ENCODE measurements at places on chromosomes 7 and 10. TPM values are rescaled to one million over a fixed set of nuclear protein-coding genes. Genes with fewer than 3 reads are reported as not detected.

GPR158 gene
- not detected for total RNA-seq

GJD4 gene
- total RNA-seq: not detected

IDI2 gene
- total RNA-seq: not detected

WDR86 gene
- total RNA-seq: 4.6 TPM

GOLGA7B gene
- 4.6 TPM for total RNA-seq

IL2RA gene
- 3.7 TPM for total RNA-seq

LRRD1 gene
- total RNA-seq: not detected

OPN1SW gene
- total RNA-seq: not detected

AZGP1 gene
- total RNA-seq: not detected

C7orf33 gene
- not detected for total RNA-seq

FFAR4 gene
- total RNA-seq: not detected

PKD2L1 gene
- not detected for total RNA-seq

AGAP6 gene
- 25.8 TPM for total RNA-seq

ZNRF2 gene
- 35.0 TPM for total RNA-seq

DLX6 gene
- total RNA-seq: not detected

DNA sequence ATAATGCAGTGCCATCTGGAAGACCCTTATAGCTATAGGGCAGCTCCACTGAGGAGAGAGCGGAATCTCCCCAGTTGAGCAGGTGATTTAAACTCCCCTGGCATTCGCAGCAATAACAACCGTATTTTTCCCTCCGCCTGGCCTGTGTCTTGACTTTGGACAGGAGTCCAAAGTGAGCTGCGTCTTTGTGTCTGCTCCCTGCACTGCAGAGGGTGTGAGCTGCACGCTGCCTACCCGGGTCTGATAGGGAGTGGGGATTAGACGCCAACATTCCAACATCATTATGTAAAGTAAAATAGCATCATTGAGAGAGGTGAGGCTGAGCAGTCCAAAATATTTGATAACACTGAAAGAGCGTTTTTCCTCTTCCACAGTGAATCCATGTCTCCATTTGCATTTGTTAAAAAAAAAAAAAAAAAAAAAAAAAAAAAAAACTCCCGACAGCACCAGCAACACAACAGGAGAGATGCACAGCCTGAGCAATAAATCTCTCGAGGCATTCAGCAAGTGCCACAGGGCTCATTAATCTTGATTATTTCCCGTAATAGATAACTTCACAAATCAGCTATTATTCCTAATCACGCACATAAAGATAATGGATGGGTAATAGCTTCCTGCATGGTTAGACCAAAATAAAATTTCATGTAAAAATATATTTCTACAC, 68.6 kb downstream of the CELF2 start:
- H3K4me3 ChIP-seq: no peak overlapping the region
- no peak for DNase-seq
- H3K4me1 ChIP-seq: no peaks in the 10 kb centered on the region
- H3K27me3 ChIP-seq: no peaks in the 10 kb centered on the region

DNA sequence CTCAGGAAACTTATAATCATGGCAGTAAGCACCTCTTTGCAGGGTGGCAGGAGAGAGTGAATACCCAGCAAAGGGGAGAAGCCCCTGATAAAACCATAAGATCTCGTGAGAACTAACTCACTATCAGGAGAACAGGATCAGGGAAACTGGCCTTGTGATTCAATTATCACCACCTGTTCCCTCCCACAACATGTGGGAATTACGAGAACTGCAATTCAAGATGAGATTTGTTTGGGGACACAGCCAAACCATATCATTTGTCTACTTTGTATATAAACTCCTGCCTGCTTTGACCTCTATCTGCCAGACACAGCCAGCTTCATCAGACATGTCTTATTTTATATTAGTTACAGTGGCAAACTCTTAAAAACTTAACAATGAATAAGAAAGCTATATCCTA, 50.4 kb downstream of the ARMC3 start:
- H3K4me1 ChIP-seq: no peaks in the 10 kb centered on the region
- DNase-seq: no peak
- H3K27ac ChIP-seq: no peak overlapping the region
- no peaks in the 10 kb centered on the region for H3K36me3 ChIP-seq
- no peaks in the 10 kb centered on the region for H3K27me3 ChIP-seq

GRCh38 chr10:71860243-71861029, 9.4 kb upstream of the PSAP start:
- DNase-seq: no peak
- H3K4me1 ChIP-seq: peaks cover 15% of the 10 kb centered on the region
- no peak overlapping the region for H3K4me3 ChIP-seq
- H3K27me3 ChIP-seq: no peaks in the 10 kb centered on the region

GRCh38 chr7:41039981-41040380, 662.9 kb downstream of the INHBA start:
- no peaks in the 10 kb centered on the region for H3K36me3 ChIP-seq
- no peak for DNase-seq
- no peaks in the 10 kb centered on the region for H3K4me1 ChIP-seq

GRCh38 chr10:126397640-126398382, 9.5 kb upstream of the ADAM12 start:
- DNase-seq: no peak
- H3K4me1 ChIP-seq: no peaks in the 10 kb centered on the region
- H3K27ac ChIP-seq: no peak overlapping the region
- no peak overlapping the region for H3K4me3 ChIP-seq

GRCh38 chr7:30169579-30169978, 34.8 kb downstream of the MTURN start:
- H3K27ac ChIP-seq: no peak overlapping the region
- no peak for DNase-seq
- no peaks in the 10 kb centered on the region for H3K27me3 ChIP-seq
- H3K4me1 ChIP-seq: no peaks in the 10 kb centered on the region
- no peak overlapping the region for H3K4me3 ChIP-seq

DNA sequence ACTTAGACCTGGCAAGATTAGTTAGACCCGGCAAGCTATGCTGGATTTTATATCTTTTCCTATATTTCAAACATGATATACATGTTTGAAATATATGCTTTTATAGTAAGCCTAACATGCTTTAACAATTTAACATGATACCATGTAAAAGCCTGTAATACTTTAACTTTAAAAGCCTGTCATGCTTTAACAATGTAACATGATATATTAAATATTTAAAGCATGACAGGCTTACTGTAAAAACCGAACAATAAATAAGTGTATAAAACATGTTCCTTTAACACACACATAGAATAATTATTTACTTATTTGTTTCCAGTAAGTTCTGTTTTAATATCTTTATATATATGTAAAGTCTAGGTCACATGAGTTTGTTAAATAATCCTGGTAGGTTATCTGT, 65.4 kb downstream of the SLC25A40 start:
- no peak for DNase-seq
- H3K4me3 ChIP-seq: no peak overlapping the region
- no peaks in the 10 kb centered on the region for H3K36me3 ChIP-seq
- H3K27ac ChIP-seq: no peak overlapping the region

GRCh38 chr7:139725077-139725476, 52.7 kb downstream of the HIPK2 start:
- no peak overlapping the region for H3K4me3 ChIP-seq
- H3K4me1 ChIP-seq: peaks cover 26% of the 10 kb centered on the region
- no peaks in the 10 kb centered on the region for H3K27me3 ChIP-seq
- peak overlapping the region; percentile 52 for H3K27ac ChIP-seq
- no peaks in the 10 kb centered on the region for H3K36me3 ChIP-seq

DNA sequence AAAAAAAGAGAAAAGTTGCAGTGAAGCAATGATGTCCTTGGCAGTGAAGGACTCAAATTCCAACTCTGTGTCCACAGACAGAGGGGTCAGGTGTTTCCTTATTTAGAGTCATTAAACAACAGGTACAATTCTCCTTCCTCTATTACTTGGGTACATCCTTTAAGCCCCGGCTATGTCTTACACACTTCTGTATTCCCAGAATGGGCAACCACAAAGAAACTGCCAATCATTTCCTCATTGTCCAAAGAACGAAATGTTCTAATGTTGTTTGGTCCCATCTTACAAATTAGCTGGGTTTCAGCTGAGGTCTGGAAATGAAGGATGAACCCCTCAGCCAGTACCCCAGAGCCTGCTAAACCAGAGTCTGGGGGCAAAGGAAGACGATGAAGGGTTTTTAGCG, 59.5 kb downstream of the GRB10 start:
- H3K27ac ChIP-seq: no peak overlapping the region
- no peaks in the 10 kb centered on the region for H3K36me3 ChIP-seq
- no peak overlapping the region for H3K4me3 ChIP-seq
- no peaks in the 10 kb centered on the region for H3K27me3 ChIP-seq
- no peaks in the 10 kb centered on the region for H3K4me1 ChIP-seq

GRCh38 chr7:148185041-148185440, 405.5 kb upstream of the C7orf33 start:
- H3K36me3 ChIP-seq: no peaks in the 10 kb centered on the region
- no peak for DNase-seq
- H3K4me1 ChIP-seq: no peaks in the 10 kb centered on the region
- H3K27ac ChIP-seq: no peak overlapping the region

DNA sequence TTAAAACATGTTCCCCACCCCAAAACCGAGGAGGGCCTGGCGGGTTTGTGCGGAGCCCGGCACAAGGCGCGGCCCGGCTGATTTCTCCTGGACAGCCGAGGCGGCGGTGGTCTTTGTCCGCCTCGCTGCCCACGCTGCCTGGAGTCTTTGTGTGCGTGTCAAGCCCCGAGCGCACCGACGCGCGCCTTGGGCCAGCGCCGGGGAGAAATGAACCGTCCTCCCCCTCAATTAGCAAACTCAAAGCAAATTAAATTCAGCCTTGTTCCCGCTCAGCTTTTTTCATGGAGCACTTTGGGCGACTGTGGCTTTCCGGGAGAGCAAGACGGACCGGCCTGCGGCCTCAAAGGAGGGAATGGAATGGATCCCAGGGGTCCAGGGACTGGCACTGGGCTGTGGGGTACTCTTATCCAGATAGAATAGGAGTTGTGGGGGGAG, 4.1 kb downstream of the EMX2 start:
- peaks cover 53% of the 10 kb centered on the region for H3K27me3 ChIP-seq
- no peak overlapping the region for H3K27ac ChIP-seq
- no peak overlapping the region for H3K4me3 ChIP-seq
- no peaks in the 10 kb centered on the region for H3K36me3 ChIP-seq
- no peak for DNase-seq

GRCh38 chr7:116509982-116510579, 10.5 kb downstream of the CAV2 start:
- H3K27me3 ChIP-seq: no peaks in the 10 kb centered on the region
- H3K4me3 ChIP-seq: no peak overlapping the region
- H3K36me3 ChIP-seq: no peaks in the 10 kb centered on the region

GRCh38 chr7:145016068-145016467, 180.2 kb upstream of the TPK1 start:
- no peaks in the 10 kb centered on the region for H3K27me3 ChIP-seq
- H3K4me3 ChIP-seq: no peak overlapping the region
- no peaks in the 10 kb centered on the region for H3K4me1 ChIP-seq
- no peaks in the 10 kb centered on the region for H3K36me3 ChIP-seq
- no peak for DNase-seq

- no peak overlapping the region for H3K4me3 ChIP-seq
- H3K4me1 ChIP-seq: peaks cover 5% of the 10 kb centered on the region
Observed at GRCh38 chr7:73645643-73646174, 21.4 kb upstream of the MLXIPL start.

DNA sequence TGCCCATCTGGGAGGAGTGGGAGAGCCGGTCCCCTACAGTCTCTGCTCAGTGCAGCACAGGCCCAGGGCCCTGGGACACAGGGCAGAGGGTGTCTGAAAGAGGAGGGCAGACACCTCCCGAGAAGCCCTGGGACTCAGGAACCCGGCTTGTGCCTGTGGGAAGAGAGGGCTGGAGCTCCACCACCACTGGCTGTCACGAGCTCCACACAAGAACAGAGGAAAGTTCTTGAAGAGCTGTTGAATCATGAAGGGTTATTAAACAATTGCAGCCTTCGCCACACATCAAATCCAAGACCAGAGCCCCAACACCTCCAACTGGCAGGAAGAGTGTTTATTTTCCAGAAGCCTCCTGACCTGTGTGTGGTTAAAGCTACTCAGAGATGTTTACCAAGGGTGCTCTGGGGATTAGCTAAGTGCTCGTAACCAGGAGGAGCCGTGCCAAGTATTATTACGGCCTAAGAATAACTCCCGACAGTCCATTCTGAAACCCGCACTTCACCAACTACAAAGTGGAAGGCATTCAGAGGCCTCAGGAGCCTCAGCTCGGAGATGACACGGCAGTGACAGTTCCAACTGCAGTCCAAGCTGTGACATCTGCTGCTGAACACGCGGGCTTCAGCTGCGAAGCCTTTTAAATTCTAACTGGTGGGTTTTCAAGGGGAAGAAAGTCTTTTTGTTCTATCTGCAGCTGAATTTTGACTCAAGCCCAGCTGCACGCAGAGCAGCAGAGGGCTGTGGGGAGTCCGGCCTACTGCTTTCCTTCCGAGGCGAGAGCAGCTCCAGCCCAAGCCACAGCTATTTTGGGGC, 75.1 kb downstream of the MAD1L1 start:
- H3K27ac ChIP-seq: no peak overlapping the region
- H3K27me3 ChIP-seq: no peaks in the 10 kb centered on the region
- no peak overlapping the region for H3K4me3 ChIP-seq
- H3K36me3 ChIP-seq: no peaks in the 10 kb centered on the region
- DNase-seq: no peak
- H3K4me1 ChIP-seq: no peaks in the 10 kb centered on the region

DNA sequence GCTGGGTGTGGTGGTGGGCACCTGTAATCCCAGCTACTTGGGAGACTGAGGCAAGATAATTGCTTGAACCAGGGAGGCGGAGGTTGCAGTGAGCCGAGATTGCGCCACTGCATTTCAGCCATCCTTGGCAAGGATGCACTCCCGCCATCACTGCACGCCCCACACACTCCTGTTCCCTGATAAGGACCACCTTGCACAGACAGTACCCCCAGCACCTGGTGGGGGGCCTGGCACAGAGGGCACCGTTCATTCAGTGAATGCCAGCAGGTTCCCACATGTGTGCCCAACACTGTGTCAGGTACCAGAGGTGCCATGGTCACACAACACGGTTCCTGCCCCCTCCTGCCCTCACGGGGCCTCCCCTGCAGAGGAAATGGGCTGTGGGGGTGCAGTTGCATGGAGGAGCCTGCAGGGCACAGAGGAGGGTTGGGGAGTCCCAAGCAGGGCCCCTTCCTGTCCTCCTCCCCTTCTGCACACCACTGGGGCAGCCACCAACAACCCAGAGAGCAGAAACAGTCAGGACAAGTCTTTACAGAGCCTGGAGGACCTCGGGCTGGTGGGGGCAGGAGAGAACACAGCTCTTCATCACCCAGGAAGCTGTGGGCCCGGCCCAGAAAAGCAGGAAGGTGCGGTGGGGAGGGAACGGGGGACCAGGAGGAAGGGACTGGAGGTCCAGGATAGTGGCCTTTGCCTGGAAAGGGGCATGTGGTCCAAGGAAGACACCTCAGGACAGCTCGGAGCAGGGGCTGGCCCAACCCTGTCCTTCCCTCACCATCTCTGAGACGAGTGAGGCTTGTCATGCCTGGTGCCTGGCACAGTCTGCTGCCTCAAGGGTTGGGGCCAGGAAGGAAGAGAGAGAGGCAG, 7.1 kb downstream of the CRYGN start:
- peak overlapping the region; percentile 15 for H3K27ac ChIP-seq
- H3K4me1 ChIP-seq: peaks cover 56% of the 10 kb centered on the region
- peak; percentile 79 for DNase-seq
- H3K27me3 ChIP-seq: peaks cover 4% of the 10 kb centered on the region

- no peak overlapping the region for H3K4me3 ChIP-seq
- no peak for DNase-seq
- H3K36me3 ChIP-seq: no peaks in the 10 kb centered on the region
- H3K4me1 ChIP-seq: no peaks in the 10 kb centered on the region
- H3K27me3 ChIP-seq: no peaks in the 10 kb centered on the region
- no peak overlapping the region for H3K27ac ChIP-seq
Observed at GRCh38 chr10:3534433-3534832, 250.6 kb downstream of the KLF6 start.

GRCh38 chr7:141590666-141591065, 39.5 kb downstream of the AGK start:
- H3K36me3 ChIP-seq: peaks cover 15% of the 10 kb centered on the region
- no peak overlapping the region for H3K4me3 ChIP-seq

All from natural killer cell (primary cell).